CD4-positive, alpha-beta T cell (primary cell): ENCODE measurements at places on chromosomes 4 and X. TPM values are rescaled to one million over a fixed set of nuclear protein-coding genes. Genes with fewer than 3 reads are reported as not detected.

Gene IL1RAPL2
- total RNA-seq = not detected

Gene RNF128
- total RNA-seq = not detected

Gene MAGEE2
- total RNA-seq = not detected

Gene HSFX1
- total RNA-seq = not detected

Gene SLC16A2
- total RNA-seq = 0.22 TPM

Gene KLHL13
- 0.36 TPM for total RNA-seq

Gene C1QTNF7
- total RNA-seq = not detected
